ENCODE measurements at places on chromosomes 1 and 21.

GRCh38 chr21:33136847-33137502 lies 67.0 kb downstream of the OLIG1 start:
- no peak for DNase-seq

- DNase-seq: no peak
Observed at GRCh38 chr1:53369761-53370160, 41.9 kb upstream of the LRP8 start.

- no peak for DNase-seq
Observed at GRCh38 chr1:153428791-153429190, 12.5 kb downstream of the S100A7A start.

GRCh38 chr1:200095057-200095577 lies 67.6 kb downstream of the NR5A2 start:
- DNase-seq: no peak

- DNase-seq: no peak
Observed at GRCh38 chr1:228210712-228211530, 3.1 kb downstream of the OBSCN start.
